Stimulated activated CD4-positive, alpha-beta T cell treated with anti-CD3 and anti-CD28 coated beads, Interleukin-15, amount 100 ng/mL, for 1 hour (primary cell): ENCODE measurements at places on chromosomes 1 and 21.

GRCh38 chr21:29389136-29389535, 90.4 kb downstream of the BACH1 start:
- DNase-seq: no peak

DNA sequence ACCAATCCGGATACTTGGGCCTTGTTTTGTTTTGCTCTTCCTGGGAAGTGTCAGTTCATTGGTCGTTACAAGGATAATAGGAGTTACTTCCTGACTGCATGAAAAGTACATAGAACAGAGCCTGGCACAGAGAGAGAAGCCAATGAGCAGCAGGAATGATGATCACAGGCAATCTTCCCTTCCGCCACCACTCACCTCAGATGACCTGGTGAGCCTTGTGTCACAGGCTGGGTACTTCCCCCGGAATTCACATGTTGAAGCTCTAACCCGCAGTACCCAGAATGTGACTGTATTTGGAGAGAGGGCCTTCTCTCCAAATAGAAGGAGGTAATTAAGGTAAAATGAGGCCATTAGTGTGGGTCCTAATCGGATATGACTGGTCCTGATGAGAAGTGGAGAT, 18.8 kb upstream of the GPR137B start:
- DNase-seq: no peak

DNA sequence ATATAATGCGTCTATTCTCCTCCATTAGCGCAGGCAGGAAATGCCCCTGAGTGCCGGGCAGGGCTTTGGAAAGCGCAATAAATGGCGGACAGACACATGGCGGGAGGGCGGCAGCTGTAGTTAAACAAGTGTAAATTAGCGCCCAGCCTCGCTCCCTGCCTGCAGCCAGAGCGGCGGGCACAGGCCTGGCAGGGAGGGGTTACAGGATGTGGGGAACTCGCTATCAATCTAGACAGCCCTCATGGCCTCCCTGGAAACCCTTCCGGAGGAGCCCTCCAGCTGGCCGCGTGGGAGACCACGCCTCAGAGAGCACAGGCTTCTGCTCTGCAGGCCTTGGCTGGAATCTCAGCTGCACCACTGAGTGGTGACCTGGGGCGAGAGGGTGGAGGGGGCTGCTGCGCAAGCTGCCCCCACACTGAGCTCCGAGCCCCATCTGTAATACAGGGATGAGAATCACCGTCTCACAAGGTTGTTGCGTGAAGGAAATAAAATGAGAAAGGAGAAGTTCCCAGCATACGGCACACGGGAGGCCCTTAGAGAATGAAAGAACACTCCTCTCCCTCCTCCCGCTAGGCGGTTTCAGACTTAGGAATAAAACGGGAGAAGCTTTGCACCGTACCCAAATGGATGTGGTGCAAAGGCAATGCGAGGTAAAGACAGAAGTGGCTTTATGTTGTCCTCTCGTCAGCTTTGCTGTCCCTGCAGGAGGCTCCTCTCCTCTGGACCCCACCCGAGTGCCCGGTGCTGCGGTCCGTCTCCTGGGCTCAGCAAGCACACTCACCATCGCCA, 167.2 kb upstream of the POU3F1 start:
- DNase-seq: no peak

DNA sequence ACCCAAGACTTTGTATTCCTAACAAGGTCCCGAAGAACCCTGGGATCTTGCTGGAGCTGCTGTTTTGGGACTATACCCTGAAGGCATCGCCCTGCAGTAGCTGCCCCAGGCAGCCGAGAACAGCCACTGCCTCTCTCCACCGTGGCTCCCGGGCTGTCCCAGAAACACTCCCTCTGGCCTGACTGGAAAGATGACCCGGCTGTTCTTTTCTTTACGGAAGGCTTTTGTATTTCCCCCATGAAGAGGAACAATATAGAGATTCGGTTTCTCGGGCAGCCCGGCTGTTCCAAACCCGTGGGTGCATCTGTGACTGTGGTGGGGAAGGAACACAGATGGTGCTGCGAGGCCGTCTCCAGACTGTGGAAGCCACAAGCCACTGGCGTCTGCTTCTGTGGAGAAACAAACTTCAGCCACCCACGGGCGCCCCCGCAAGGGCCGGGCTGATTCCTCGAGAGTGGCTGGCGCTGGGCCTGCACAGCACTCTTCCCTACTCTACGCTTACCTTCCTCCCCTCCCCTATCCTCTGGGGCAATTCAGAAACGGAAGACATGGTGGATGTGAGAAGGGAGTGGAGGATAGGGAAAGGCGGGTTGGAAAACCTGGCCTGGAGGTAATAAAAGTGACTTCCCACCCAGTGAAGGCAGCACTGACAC, 33.7 kb upstream of the VASH2 start:
- DNase-seq: no peak

DNA sequence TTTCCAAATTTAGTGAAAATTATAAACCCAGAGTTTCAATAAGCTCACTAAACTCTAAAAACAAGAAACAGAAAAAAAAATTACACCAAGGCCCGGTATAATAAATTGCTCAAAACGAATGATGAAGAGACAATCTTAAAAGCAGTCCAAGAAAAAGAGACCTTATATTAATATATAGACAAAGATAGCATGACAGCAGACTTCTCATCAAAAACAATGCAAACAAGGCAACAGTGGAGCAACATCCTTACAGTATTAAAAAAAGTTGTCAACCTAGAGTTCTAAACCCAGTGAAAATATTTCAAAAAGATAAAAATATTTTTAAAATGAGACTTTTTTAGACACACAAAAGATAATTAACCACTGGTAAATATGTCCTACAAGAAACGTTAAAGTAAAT, 46.7 kb downstream of the KIFAP3 start:
- no peak for DNase-seq

- no peak for DNase-seq
Observed at GRCh38 chr1:52263153-52263910, 102.7 kb downstream of the CC2D1B start.

- DNase-seq: no peak
Observed at GRCh38 chr21:32764186-32764585, 7.4 kb downstream of the PAXBP1 start.

DNA sequence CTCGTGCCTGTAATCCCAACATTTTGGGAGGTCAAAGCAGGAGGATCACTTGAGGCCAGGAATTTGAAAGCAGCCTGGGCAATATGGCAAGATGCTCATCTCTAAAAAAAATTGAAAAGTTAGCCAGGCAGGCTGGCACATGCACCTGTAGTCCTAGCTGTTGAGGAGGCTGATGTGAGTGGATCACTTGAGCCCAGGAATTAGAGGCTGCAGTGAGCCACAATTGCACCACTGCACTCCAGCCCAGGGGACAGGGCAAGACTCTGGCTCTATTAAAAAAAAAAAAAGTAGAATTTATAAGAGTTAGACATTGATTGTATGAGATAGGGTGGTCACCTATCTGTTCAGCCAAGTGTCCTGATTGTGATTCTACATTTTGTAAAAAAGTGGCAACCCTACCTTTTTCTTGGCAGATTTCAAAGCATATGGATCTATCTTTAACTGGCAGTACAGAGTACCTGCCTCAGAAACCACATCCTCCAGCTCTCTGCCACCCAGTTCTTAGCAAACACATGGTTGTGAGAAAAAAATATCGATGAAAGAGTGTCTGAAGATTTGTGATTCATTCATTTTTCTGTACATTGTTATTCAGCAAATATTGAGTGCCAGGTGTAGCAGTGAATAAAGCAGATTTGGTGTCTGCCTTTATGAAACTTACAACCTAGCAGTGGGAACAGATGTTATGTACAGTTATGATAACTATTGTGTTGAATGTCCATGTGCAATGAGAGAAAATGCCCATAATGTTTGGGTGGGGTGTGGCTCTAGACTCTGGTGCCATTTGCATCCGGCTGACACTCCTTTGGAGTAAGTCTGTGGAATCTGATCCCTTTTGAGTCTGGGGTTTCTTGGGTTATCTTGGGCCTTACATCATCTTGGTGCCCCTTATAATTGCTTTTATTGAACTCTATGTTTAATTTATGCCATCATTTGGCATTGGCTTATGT, 82.5 kb downstream of the ST3GAL3 start:
- no peak for DNase-seq

- no peak for DNase-seq
Observed at GRCh38 chr1:174352883-174353608, 94.7 kb upstream of the GPR52 start.

- no peak for DNase-seq
Observed at GRCh38 chr1:52550447-52550846, 2.4 kb downstream of the TUT4 start.

DNA sequence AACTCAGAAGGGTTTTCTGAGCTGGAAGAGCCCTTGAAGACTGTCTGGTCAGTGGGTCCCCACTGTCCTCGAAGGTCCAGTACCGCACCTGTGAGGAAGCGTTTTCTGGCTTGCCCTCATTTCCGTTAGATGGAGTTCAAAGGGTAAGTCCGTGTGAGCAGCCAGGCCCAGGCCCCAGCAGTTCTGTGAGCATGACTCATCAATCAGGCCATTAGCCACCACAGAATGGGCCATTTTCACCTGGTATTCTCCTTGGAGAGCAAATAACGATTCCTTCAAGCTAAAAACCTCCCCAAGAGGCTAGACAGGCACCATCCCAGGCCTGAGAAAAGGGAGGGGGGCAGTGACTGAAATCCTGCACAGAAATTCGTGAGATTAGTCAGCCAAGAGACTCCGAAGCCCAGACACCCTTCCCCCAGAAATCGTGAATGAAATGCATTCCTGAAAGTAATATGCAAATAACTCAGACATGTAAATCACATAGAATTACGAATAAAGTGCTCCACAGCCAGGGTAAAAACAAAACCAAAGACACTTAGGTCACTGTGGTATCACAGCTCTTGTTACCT, 66.0 kb downstream of the BCAR3 start:
- DNase-seq: no peak

DNA sequence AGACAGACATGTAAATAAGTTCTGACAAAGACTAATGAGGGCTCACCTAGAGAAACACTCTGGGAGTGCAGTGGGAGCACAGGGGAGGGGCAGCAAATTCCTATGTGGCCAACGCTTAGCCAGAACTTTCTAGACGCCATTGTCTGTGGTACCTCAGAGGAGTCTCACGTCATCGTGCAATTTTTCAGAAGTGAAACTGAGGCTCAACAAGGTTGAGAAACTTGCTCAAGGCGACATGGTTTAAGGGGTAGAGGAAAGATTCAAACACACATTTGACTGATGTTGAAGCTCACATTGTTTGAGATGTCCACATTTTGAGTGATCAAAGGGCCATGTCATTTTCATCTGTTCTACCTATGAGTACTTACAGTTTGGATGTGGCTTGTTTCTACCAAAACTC, 152.6 kb upstream of the LMO4 start:
- no peak for DNase-seq

- no peak for DNase-seq
Observed at GRCh38 chr1:218332416-218332815, 12.7 kb upstream of the TGFB2 start.

DNA sequence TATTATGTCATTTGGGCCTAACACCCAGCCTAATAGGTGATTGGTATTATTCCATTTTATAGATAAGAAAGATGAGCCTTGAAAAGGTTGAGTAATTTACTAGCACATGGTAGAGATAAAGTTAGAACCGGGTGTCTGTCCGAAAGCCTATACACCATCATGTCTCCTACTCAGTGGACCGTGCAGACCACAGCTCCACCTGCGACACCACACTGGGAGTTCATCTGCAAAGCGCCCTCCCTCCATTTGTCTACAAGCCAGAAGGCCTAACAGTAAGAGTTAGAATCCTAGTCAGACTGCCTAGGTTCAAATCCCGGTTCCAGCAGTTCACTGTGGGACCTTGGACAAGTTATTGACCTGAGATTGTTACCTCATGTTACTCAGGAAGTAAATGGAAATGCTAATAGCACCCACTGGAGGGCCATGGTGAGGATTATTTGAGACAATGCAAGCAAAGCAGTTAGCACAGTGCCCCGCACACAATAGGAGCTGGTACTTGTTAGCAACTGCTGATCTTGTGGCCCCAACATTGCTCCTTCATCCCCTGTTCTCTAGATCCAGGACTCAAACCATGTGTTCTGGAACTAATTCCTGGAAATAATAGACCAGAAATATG, 20.5 kb downstream of the ARMH1 start:
- DNase-seq: no peak

- DNase-seq: no peak
Observed at GRCh38 chr1:7401814-7402547, 369.1 kb upstream of the VAMP3 start.

- DNase-seq: no peak
Observed at GRCh38 chr1:71304125-71304524, 223.3 kb upstream of the ZRANB2 start.

- DNase-seq: no peak
Observed at GRCh38 chr1:87739704-87740103, 411.0 kb downstream of the LMO4 start.

- no peak for DNase-seq
Observed at GRCh38 chr1:173477286-173478093, at the start of gene PRDX6. Gene PRDX6 (plus strand): TSS chr1:173477335. CDS start chr1:173477398, 63 bp downstream.

DNA sequence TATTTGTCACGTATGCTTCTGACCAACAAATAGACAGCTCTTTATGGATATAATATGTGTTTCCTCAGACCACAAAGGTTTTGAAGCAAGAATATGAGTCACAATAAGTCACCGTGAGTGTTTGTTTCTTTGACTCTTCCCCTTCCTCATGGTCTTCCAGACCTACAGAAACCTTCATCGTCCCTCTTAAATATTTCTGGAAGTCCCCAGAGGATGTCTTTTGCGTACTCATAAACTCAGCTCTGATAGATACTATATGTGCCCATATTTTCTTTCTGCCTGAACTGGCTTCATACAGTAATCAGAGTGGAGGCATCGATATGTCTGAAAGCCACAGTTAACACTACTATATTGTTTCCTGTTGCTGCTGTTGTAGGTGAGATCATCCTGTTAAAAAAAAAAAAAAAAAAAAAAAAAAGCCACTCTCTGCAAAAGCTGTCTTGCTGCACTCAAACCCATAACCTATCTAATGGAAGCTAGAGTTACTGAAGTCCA, 38.4 kb downstream of the ADAMTS1 start:
- no peak for DNase-seq

DNA sequence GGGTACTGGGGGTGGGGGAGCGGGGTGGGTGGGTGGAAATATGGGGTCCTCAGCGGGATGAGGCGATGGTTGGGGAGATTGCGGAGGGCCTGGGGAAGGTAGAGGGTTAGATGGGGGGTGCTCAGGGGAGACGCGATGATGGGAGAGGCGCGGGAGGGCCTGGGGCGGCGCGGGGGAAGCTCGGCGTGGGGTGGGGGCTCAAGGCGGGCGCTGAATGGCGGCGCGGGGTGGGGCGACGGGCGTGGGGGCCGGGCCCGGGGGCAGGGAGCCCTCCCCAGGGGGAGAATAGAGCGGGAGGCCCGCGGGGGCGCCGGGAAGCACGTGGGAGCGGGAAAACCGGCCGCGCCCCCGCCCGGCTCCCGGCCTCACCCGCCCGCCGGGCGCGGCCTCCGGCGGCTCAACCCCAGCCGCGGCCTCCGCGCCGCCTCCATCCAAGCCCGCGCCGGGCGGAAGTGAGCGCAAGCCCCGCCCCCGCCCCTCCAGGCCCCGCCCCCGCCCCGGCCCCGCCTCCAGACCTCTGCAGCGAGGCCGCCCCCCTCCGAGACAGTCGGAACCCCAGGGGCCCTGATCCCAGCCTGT, at the start of gene FAAP20:
Gene FAAP20, minus strand, starts transcription at position 454 of the 579 bp plus-strand sequence. Its CDS starts 23 bp downstream, at position 431.
- no peak for DNase-seq

GRCh38 chr1:26932531-26932930, 11.0 kb downstream of the NUDC start:
- DNase-seq: no peak

GRCh38 chr1:56399326-56399725, 180.0 kb downstream of the PLPP3 start:
- DNase-seq: no peak

- DNase-seq: no peak
Observed at GRCh38 chr21:26965040-26965906, 1.6 kb downstream of the ADAMTS5 start.
